ENCODE measurements at places on chromosomes 7 and 10.

- no peak for DNase-seq
Measured at GRCh38 chr10:14240253-14241189, 90.2 kb downstream of the FRMD4A start.

GRCh38 chr7:139708541-139708940 is 69.3 kb downstream of the HIPK2 start:
- DNase-seq, result no peak

- DNase-seq, result no peak
Measured at GRCh38 chr10:27531336-27531847, 27.3 kb downstream of the RAB18 start.

GRCh38 chr7:31648288-31648687 is 38.7 kb upstream of the PPP1R17 start:
- no peak for DNase-seq

GRCh38 chr10:102763037-102763607 is 19.4 kb downstream of the WBP1L start:
- no peak for DNase-seq

DNA sequence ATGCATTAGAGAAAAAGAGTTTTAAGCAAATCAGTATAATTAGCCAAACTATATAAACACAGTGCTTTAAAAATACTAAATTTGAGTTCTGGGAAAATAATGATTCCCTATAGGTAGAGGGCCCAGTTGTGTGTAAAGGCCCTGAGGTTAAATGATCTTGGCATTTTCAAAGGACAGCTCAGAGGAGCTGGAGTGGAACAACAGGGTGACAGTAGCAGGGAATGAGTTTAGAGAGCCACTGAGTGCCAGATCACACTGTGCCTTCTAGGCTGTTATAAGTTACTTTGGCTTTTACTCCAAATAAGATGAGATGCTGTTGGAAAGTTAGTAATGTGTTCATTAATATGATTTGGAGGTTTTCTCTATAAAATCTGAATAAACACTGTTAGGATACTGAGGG is 34.6 kb downstream of the VWDE start:
- DNase-seq, result no peak

GRCh38 chr10:70093335-70093944 is 39.2 kb downstream of the AIFM2 start:
- DNase-seq, result no peak

DNA sequence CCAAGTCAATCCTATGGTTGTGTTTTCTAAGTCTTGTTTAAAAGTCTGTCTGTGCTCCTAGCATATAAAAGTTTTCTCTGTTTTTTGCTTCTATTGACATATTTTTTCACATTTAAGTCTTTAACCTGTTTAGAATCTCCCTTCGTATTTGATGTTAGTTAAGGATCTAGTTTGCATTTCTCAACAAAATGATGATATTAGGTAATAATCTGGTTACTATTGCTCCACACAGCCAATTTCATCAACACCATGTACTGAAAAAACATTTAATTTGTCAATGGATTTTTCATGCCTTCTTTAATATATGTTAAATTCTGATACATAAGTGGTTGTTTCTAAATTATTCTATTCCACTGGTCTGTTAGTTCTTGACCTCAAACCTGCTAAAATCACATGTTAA is 17.5 kb upstream of the TSGA13 start:
- DNase-seq, result no peak

- no peak for DNase-seq
Measured at GRCh38 chr7:191981-192649, at the start of gene FAM20C. Gene FAM20C, plus strand, starts transcription at chr7:192571. Its CDS starts 629 bp downstream, at chr7:193200.

DNA sequence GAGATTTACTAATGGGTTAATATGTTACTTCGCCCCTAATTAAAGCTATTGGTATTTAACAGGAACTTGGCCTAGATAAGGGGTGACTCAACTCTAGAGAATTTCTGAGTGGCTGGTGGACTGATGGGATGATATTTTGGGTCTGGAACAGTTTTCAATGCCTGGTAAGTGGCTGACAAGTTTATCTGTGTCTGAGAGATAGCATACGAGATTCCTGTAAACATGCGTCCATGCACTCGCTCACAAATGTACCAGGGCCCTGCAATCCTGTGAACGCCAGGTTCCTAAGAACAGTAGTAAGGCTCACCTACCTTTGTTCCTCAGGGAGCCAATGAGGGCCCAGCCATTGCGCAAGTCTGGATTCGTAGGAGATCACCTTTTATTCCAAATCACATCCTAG is 683.8 kb upstream of the ANKRD30A start:
- no peak for DNase-seq

GRCh38 chr7:142894985-142895593 is 9.5 kb upstream of the TRPV6 start:
- DNase-seq, result no peak

DNA sequence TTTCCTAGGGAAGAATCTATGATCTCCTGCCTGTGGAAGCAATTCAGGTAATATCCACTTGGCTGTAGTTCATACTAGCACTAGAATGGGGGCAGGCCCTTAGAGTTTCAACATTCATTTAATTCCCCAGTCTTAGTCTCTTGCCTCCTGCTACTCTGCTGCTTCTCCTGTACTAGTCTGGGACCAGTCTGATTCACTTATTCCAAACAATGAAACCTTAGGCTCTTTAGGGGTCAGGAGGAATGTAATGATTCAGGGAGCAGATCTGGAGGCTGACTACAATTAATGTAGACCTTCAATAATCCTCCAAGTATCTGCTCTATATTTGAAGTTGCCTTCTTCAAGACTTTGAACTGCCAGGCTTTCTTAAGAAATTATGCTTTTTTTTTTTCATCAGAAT is 101.8 kb downstream of the GNAT3 start:
- no peak for DNase-seq

DNA sequence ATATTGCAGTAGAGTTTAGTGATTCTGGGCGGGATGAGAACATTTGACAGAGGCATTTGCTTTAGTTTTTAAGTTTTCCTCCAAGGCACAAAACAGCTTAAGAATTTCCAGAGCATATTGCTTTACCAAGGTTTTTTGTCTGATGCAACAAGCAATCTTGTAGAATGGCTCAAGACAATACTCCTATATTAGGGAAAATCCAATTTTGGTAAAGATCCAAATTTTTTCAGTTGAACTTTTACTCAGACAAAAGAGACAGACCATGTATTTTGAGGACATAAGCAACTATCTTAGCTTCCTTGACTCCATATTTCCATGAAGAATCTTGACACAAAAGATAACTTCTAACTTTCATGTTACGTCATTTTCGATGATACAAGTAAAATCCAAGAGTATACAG is 92.3 kb upstream of the NANOS1 start:
- no peak for DNase-seq

DNA sequence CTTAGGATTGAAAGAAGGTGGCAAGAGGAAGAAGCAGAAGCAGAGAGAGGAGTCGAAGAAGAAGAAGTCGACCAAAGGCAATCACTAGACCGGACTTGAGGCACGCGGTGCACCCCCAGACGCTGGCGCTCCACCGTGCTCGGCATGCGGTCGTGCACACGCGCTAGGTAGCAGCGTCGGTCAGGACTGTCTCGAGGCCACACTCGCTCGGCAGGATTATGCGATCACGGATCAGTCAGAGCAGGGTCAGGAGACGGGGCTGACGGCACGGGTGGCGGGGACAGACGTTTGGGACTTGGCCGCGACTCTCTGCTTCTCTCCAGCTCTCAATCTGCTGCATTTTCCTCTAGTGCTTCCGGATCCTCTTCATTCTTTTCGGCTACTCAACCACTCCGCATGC is 79.2 kb downstream of the DNAJB6 start:
- DNase-seq, result no peak

GRCh38 chr7:150953061-150953997 is 24.8 kb downstream of the KCNH2 start:
- DNase-seq, result no peak
